ENCODE measurements at places on chromosomes 11 and 22. TPM values are rescaled to one million over a fixed set of nuclear protein-coding genes. Genes with fewer than 3 reads are reported as not detected.

DNA sequence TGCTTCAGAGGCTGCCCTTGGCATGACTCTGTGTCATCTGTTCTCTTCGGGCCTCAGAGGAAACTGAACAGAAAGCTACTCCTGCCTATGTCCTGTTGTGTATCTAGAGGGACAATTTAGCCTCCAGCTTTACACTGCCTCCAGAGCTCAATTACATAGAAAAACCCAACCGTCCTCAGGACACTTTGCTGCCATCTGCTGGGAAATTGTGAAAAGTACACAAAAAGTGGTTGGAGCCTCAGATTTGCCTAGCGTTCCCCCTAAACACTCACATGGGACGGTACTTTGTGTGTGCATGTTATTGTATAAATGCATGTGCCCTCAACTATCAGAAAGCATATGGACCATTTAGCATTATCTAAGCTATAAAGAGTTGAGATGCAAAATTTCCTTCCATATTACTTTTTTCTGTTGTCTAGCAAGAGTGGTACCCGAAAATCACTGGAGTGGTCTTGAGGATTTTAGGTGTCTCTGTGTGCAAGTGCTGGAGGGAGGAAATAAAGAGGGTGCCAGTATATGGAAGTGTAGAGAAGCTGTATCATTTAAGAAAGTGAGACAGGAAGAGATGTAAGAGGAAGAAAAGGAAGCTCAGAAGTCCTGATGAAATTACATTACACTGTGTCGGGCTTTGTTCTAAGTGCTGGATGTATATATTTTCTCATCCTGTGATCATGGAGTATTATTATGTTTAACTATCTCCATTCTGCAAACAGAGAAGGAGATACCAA lies 8.7 kb upstream of the MS4A4E start:
- DNase-seq: peak; percentile 14

DNA sequence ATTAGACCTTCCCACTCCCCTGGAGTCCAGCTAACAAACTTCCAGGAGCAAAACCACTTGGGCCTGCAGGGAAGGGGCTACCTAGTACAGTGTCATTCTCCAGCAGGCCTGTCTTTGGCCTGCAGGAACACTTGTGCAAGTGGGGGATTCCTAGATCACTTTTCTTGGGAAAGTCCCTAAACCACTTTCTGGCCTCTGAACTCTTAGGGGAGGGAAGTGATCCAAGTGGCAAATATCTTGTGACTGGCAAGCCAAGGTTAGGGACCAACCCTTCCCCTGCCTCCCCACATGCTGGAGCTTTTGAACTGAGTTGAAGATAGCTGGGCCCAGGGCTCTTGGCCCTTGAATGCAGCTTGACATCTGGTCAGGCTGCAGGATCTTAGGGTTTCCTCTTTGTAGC lies 17.2 kb downstream of the PPFIBP2 start:
- no peak for DNase-seq

DNA sequence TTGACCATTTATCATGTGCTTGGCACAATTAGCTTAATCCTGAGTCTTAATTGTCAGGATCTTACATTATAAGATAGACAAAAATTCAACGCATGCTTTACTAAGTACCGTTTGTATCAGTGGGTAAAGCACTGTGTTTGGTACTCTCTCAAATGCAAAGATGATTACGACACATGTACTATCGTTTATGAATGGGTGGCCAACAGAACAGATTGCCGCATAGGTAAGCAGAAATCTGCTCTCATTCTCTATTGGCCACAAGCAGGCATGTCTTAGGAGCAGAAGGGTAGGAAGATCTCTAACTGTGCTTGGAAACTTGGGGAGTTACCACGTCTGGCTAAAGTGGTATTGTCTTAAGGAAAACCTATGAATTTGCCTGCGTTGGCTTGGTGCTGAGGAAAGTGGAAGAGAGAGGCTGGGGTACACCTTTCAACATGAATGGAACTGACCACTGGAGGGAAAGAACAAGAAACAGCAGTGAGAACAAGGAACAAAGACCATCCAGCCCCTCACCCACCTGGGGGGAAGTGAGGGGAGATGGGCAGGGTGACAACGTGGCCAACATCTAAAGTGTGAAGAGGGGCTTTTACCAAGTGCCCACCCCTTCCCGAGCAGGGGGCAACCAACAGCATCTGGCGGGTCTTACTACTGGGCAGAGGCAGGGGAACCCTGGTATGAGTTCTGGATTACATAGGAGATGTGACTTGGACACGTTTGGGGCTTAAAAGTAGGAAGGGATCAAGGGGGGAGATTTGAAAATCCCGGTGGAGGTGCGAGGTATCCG lies 1.0 kb upstream of the TUBA8 start:
- no peak for DNase-seq

GRCh38 chr22:42553475-42554361 lies at the start of gene SERHL2:
SERHL2 (plus strand) TSS chr22:42553956; CDS start chr22:42554021, 65 bp downstream.
- peak; percentile 75 for DNase-seq

- DNase-seq: no peak
Measured at GRCh38 chr11:127057126-127057525, 56.6 kb upstream of the KIRREL3 start.

DNA sequence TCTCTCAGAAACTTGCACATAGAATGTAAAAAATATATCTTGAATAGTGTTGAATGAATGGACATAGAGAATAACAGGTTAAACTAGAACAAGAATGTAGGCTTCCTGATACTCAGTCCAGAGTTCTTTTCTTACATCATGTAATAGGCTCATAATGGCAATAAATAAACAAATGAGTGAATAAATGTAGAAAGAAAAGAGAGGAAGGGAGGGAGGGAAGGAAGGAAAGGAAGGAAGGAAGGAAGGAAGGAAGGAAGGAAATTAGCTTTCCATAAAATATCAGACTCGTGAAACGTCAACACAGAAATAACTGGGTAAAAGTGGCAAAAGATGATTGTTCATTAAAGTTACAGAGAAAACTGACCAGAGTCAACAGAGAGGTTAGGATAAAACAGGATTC lies 2001.0 kb downstream of the LRRC4C start:
- no peak for DNase-seq

DNA sequence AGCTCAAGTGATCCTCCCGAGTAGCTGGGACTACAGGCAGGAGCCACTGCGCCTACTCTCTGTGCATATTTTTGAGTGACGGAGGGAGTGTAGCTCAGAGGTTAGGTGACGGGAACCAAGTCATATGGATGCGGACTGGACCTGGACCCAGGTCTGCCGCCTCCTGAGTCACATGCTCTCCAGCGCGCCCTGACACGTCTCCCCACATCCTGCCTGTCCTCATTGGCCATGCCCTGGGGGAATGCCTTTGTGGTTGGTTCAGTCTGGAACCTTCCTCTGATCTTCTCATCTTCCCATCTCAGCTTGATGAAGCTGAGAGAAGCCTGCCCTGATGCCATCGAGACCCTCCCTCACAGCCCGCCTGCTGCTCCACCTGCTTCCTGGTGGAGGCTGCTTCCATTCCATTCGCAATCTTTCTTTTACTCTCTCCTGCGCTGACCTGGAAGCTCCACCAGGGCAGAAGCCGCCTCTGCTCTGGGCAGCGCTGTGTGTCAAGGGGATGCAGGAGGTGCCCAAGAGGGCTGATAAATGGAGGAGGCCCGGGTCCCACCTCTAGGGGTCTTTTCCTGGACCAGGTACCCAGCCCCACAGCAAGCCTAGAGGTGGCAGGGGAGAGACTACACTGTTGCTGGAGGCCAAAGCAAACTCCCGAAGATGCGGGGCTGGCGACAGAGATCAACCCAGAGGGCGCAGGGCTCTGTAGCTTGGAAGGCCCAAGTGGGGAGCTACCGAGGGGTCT lies 13.9 kb upstream of the BAIAP2L2 start:
- DNase-seq: no peak

DNA sequence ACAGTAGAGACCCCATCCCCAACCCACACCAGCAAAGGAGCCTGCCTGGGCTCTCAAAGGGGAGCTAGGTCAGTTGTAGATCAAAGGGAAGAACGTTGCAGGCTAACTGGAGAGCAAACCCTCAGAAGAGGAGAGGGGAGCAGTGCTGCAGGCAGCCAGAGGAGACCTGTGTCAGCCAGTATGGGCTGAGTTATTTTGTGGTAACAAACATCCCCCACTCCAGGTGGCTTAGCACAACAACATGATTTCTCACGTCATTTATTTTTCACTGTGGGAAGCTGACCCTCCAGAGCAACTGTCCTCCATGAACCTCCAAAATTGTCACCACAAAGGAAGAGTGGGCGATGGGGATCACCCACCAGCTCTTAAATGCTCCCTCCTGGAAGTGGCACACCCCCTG lies 19.8 kb upstream of the SHANK2 start:
- DNase-seq: no peak

DNA sequence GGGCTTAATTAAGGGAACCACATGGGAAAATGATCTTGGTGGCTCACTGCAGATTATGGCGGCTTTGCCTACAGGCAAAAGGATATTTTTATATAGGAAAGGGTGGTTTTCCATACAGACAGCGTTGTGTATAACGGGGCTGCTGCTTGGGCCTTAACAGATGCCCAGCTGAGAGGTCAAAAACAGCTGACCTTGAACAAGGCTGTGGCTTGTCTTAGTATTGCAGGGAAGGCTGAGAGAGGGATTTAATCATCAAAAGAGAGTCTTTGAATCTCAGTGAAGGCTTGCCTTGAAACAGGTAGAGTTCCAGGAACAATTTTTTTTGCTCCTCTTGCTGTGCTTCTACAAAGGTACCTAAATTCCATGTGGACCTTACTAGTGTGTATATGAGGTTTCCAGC lies 301.6 kb upstream of the C11orf87 start:
- DNase-seq: no peak

The CD248 gene
- not detected for polyA plus RNA-seq
